ENCODE measurements at places on chromosomes 7 and 10. TPM values are rescaled to one million over a fixed set of nuclear protein-coding genes. Genes with fewer than 3 reads are reported as not detected.

Gene CPA1
- 1.8 TPM for total RNA-seq

Gene GSTO2
- 3.0 TPM for total RNA-seq

Gene FGFBP3
- 0.81 TPM for total RNA-seq

Gene SUN3
- total RNA-seq: not detected

Gene CALML3
- total RNA-seq: not detected

Gene SPDYE6
- not detected for total RNA-seq

Gene C7orf33
- not detected for total RNA-seq

Gene C7orf57
- total RNA-seq: not detected

Gene ENTPD1
- total RNA-seq: 63.6 TPM

Gene TLX1
- not detected for total RNA-seq

Gene GDF2
- total RNA-seq: not detected

Gene UFSP1
- total RNA-seq: 4.1 TPM

Gene MUC12
- not detected for total RNA-seq

DNA sequence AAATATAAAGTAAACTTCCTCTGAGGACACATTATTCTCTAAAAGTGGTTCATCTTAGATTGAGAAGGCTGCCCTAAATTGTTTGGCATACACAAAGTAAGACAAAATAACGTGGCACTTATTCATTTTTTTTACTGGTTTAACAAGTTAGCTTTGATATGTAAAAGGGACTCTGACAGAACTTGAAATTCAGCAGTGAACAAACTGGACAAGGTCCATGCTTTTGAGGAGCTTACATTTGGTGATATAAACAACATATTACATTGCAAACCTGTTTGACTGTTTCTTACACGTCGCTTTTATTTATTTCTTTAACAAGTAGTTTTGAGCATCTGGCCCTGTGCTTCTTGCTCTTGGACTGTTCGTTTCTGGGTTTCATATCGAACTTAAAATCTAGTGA lies 253.1 kb upstream of the POM121L12 start:
- H3K27ac ChIP-seq: no peak overlapping the region
- no peaks in the 10 kb centered on the region for H3K27me3 ChIP-seq
- H3K36me3 ChIP-seq: no peaks in the 10 kb centered on the region
- DNase-seq: no peak

- H3K4me1 ChIP-seq: no peaks in the 10 kb centered on the region
- no peak overlapping the region for H3K27ac ChIP-seq
These were observed 85.3 kb upstream of the PCLO start for GRCh38 chr7:83248000-83248399.

- no peaks in the 10 kb centered on the region for H3K27me3 ChIP-seq
- no peak for DNase-seq
- peak overlapping the region; percentile 77 for H3K27ac ChIP-seq
- H3K36me3 ChIP-seq: peaks cover 8% of the 10 kb centered on the region
- peak overlapping the region; percentile 94 for H3K4me3 ChIP-seq
These were observed 441 bp downstream of the FBH1 start for GRCh38 chr10:5890452-5890915.

GRCh38 chr7:2512179-2512661 lies 7.4 kb upstream of the LFNG start:
- DNase-seq: no peak
- H3K27ac ChIP-seq: no peak overlapping the region
- H3K4me3 ChIP-seq: no peak overlapping the region
- no peaks in the 10 kb centered on the region for H3K27me3 ChIP-seq
- no peaks in the 10 kb centered on the region for H3K36me3 ChIP-seq

DNA sequence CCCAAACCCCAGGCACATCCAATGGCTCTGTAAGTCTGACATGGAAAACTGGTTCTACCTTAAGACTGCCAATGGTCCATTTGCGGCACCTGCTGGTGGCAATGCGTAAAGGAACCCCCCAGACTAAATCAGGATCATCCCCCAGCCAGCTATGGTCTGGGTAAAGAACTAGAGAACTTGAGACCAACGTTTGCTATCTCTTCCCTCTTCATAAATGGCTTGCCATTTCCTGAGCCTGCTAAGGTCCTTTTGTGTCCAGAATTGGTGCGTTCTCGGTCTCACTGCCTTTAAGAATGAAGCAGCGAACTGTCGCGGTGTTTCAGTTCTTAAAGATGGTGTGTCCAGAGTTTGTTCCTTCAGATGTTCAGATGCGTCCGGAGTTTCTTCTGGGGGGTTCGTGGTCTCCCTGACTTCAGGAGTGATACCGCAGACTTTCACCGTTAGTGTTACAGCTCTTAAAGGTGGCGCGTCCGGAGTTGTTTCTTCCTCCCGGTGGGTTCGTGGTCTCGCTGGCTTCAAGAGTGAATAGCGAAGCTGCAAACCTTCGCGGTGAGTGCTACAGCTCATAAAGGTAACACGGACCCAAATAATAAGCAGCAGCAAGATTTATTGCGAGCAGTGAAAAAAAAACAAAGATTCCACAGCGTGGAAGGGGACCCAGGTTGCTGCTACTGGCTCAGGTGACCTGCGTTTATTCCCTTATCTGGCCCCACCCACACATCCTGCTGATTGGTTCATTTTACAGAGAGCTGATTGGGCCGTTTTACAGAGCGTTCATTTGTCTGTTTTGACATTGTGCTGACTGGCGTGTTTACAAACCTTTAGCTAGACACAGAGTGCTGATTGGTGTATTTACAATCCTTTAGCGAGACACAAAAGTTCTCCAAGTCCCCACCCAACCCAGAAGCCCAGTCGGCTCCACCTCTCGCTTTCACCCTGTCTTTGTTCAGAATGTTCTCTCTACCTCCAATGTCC lies 95.4 kb downstream of the ELMO1 start:
- DNase-seq: no peak
- H3K27me3 ChIP-seq: no peaks in the 10 kb centered on the region
- no peaks in the 10 kb centered on the region for H3K36me3 ChIP-seq
- H3K27ac ChIP-seq: peak overlapping the region; percentile 90
- H3K4me3 ChIP-seq: peak overlapping the region; percentile 53

- H3K4me3 ChIP-seq: no peak overlapping the region
- H3K4me1 ChIP-seq: peaks cover 5% of the 10 kb centered on the region
- H3K27me3 ChIP-seq: no peaks in the 10 kb centered on the region
- no peak overlapping the region for H3K27ac ChIP-seq
- no peak for DNase-seq
These were observed 8.5 kb upstream of the CAV1 start for GRCh38 chr7:116516324-116516723.

DNA sequence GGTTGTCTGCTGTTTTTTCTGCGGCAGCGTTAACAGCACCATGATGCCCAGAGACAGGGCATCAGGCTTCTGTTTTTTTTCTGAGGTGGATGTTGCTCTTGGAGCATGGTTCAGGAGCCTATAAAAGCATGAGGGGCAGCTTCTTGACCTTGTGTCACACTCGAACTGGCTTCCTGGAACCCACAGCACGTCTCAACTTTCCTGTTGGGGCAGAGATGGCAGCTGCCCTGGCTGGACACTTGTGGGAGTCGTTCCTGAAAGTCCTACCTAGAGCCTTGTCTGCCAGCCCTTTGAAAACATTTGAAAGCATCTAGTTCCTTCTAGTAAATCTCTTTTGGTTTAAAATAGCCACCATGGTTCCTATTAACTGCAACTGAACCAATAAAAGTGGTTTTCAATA lies 28.9 kb upstream of the PRKAG2 start:
- H3K27me3 ChIP-seq: no peaks in the 10 kb centered on the region
- no peaks in the 10 kb centered on the region for H3K36me3 ChIP-seq
- no peak overlapping the region for H3K4me3 ChIP-seq
- no peak for DNase-seq
- H3K4me1 ChIP-seq: no peaks in the 10 kb centered on the region

- no peak overlapping the region for H3K4me3 ChIP-seq
- H3K36me3 ChIP-seq: peaks cover 14% of the 10 kb centered on the region
- H3K4me1 ChIP-seq: no peaks in the 10 kb centered on the region
- no peaks in the 10 kb centered on the region for H3K27me3 ChIP-seq
- no peak overlapping the region for H3K27ac ChIP-seq
- DNase-seq: no peak
These were observed 17.1 kb downstream of the ENTPD7 start for GRCh38 chr10:99676426-99676825.

- no peaks in the 10 kb centered on the region for H3K36me3 ChIP-seq
- H3K27ac ChIP-seq: no peak overlapping the region
- H3K4me1 ChIP-seq: peaks cover 24% of the 10 kb centered on the region
- no peak overlapping the region for H3K4me3 ChIP-seq
- no peaks in the 10 kb centered on the region for H3K27me3 ChIP-seq
These were observed 163.5 kb downstream of the SH3PXD2A start for GRCh38 chr10:103691723-103692435.

DNA sequence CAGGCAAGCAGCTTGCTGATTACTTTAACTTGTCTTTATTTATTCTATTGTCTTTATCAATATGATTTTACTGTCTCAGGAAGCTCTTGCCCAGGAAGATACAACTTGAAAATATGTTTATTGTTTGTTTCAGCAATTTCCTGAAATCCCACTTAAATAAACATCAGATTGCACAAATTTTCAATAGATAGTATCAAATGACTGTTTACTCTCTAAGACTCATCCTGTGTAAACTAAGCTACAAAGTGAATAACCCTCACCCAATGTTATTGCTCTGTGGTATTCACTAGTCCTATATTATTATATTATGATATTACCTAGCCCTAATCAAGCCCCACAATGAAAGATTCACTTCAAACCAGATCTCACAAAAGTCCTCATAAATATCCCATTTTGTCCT lies 130.4 kb upstream of the HPS1 start:
- no peak for DNase-seq
- H3K27me3 ChIP-seq: no peaks in the 10 kb centered on the region
- H3K36me3 ChIP-seq: no peaks in the 10 kb centered on the region
- no peaks in the 10 kb centered on the region for H3K4me1 ChIP-seq
- H3K27ac ChIP-seq: no peak overlapping the region
- no peak overlapping the region for H3K4me3 ChIP-seq

DNA sequence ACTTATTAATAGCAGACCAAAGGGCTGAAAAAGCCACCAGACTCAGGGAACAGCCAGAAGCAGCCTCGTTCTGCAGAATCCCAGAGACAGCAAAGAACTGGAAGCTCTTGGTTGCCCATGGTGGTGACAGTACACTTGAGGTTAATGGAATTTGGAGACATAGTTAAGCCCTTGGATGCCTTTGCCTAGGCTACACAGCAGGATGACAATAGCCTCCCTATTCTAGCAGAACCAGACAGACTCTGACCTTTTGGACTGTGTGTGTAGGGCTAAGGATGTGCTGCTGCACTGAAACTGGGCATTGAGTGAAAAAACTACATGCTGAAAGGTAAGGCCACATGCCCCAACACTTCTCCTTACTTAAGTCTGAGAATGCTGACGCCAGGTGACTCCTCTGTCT lies 22.7 kb downstream of the OTUD1 start:
- peaks cover 3% of the 10 kb centered on the region for H3K4me1 ChIP-seq

DNA sequence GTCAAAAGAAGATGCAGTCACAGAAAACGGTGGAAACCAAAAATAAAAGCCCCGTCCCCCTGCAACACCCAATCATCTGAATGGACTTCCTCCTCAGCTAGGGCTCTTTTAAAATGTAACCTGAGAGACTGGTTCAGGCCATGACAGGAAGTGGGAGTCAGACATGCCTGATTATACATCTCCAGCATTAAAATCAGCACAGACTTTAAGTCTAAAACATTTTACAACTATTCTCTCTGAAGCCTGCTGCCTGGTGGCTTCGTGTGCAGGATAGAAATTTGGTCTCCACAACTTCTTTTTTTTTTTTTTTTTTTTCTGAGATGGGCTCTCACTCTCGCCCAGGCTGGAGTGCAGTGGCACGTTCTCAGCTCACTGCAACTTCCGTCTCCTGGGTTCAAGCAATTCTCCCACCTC lies 30.3 kb downstream of the HACD1 start:
- no peak overlapping the region for H3K27ac ChIP-seq
- H3K4me3 ChIP-seq: no peak overlapping the region
- DNase-seq: no peak
- H3K4me1 ChIP-seq: no peaks in the 10 kb centered on the region

DNA sequence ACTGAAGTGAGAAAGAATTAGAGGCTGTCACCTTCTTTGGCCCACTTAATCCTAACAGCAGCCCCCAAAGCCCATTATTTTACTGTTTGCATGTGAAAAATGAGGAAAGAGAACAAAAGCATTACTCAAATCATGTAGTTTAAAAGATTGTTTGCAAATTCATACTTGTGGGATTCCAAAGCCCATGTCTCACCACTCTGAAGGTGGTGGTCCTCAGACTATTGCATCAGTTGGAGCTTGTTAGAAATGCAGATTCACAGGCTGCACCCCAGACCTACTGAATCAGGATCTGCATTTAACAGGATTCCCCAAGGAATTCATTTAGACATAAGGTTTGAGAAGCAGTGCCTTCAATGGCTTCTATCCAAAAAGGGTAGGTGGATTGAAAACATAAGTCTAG lies 93.7 kb upstream of the PDE1C start:
- no peaks in the 10 kb centered on the region for H3K27me3 ChIP-seq
- no peak overlapping the region for H3K4me3 ChIP-seq
- H3K27ac ChIP-seq: peak overlapping the region; percentile 50
- no peaks in the 10 kb centered on the region for H3K36me3 ChIP-seq
- H3K4me1 ChIP-seq: peaks cover 27% of the 10 kb centered on the region

GRCh38 chr7:7931626-7932025 lies 37.0 kb upstream of the GLCCI1 start:
- no peak overlapping the region for H3K27ac ChIP-seq
- H3K4me1 ChIP-seq: no peaks in the 10 kb centered on the region
- no peak for DNase-seq
- H3K36me3 ChIP-seq: no peaks in the 10 kb centered on the region

DNA sequence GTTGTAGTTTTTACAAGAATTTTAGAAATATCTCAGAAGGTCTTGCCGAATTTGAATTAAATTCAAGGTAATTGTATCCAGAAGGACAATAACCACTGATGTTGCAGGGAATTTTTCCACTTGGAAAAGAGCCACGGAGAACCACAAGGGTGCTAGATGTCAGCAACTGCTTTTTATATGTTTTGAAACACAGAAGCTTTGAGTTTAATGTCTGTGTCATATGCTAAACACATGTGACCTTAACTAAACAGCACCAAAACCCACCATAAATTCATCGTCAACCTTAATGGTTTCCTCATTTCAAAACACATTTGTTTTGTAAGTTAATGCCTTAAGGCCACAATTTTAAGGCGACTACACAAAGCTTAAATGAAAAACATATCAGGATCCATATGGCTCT lies 106.9 kb downstream of the COL28A1 start:
- no peaks in the 10 kb centered on the region for H3K36me3 ChIP-seq
- no peaks in the 10 kb centered on the region for H3K27me3 ChIP-seq
- DNase-seq: no peak
- no peaks in the 10 kb centered on the region for H3K4me1 ChIP-seq
- H3K4me3 ChIP-seq: no peak overlapping the region
- H3K27ac ChIP-seq: no peak overlapping the region

- DNase-seq: no peak
- no peaks in the 10 kb centered on the region for H3K36me3 ChIP-seq
- H3K4me1 ChIP-seq: no peaks in the 10 kb centered on the region
- H3K27me3 ChIP-seq: no peaks in the 10 kb centered on the region
These were observed 70.3 kb downstream of the NRCAM start for GRCh38 chr7:108385834-108386422.

Data from thoracic aorta (tissue), 2 donors.